ENCODE measurements at places on chromosomes 5 and 9. TPM values are rescaled to one million over a fixed set of nuclear protein-coding genes. Genes with fewer than 3 reads are reported as not detected.

DNA sequence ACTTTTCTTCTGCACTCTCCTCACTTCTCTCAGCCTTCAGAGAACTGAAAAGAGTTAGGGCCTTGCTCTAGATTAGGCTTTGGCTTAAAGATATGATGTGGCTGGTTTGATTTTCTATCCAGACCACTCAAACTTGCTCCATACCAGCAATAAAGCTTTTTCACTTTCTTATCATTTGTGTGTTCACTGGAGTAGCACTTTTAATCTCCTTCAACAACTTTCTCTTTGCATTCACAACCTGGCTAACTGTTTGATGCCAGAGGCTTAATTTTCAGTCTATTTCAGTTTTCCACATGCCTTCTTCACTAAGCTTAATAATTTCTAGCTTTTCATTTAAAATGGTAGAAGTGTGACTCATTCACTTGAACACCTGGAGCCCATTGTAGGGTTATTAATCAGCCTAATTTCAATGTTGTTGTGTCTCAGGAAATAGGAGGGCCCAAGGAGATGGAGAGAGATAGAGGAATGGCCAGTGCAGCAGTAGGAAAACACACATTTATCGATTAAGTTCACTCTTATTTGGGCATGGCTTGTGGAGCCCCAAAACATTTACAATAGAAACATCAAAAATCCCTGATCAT is 5.9 kb downstream of the ATPSCKMT start:
- peak; percentile 30 for DNase-seq
- no peak overlapping the region for H3K4me3 ChIP-seq
- no peaks in the 10 kb centered on the region for H3K36me3 ChIP-seq
- H3K27ac ChIP-seq, result no peak overlapping the region

PCDHB6 gene
- total RNA-seq, result 0.70 TPM

DNA sequence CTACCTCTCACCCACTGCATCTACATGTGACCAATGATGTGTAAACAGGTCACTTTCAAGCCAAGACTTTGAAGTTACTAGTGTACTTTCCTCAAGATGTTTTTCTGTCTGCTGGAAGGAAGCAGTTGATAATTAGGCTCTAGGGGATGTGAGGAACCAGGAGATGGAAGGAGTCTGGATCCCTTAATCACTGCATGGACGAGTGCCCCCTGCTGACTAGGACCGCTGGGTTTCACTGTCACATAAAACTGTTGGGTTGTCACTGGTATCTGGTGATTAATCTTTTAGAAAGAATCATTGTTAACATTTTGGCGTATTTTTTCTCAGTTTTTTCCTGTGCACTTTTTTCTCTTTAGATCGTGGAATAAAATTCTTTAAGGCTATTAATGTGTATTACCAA is 79.5 kb downstream of the SREK1 start:
- no peak for DNase-seq
- H3K27ac ChIP-seq, result no peak overlapping the region
- H3K4me1 ChIP-seq, result no peaks in the 10 kb centered on the region
- H3K36me3 ChIP-seq, result no peaks in the 10 kb centered on the region
- H3K4me3 ChIP-seq, result no peak overlapping the region

DNA sequence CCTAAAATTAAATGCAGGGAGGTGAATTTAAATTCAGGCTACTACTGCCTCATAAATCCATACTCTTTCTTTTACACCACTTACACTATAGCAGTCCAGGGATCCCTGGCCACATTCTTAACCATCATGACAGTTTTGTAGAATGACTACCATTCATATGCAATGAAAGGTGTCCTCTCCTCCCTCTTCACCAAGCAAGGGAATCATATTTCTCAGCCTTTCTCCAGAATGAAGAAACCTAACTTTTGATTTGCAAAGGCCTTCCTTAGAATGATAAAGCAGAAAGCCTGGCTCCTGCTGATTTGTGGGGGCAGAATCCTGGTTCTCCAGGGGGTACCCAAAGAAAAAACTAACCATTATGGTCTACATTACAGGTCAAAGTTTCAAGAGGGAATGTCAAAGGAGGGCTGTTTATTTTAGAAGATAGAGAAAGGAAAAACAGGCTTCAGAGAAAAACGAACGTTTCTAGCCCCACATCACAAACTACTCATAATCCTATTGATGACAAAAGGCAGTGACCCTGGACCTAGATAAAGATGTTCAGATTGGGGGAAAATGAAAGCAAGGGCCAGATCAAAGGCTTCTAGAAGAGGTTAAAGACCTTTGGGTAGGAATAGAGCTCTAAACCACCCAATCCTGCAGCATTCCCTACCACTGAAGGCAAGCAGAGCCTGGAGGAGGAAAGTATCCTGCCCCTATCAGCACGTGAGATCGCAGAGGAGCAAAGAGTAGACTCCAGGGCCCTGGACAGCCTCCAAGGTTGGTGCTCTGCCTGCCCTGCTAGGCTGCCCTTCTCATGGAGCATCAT is 11.5 kb downstream of the WNT8A start:
- DNase-seq, result no peak
- H3K27ac ChIP-seq, result no peak overlapping the region

DNA sequence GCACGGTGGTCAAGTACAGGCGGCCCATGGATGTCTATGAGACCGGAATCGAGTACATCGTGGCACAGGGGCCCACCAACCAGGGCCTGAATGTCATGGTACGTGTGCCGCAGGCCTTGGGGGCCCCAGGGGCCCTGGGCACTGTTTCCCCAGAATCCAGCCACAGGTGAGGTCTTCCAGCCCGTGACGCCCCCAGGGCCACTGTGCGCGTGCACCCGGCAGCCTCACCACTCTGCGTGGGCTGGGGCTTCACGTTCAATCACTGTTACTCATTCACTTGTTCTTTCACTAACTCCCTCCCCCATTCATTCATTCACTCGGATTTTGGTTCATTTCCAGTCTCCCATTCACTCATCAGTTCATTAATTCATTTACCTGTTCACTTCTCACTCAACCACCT is 12.6 kb downstream of the ADAMTSL2 start:
- no peak for DNase-seq
- H3K27me3 ChIP-seq, result peaks cover 2% of the 10 kb centered on the region
- no peaks in the 10 kb centered on the region for H3K36me3 ChIP-seq
- H3K4me3 ChIP-seq, result no peak overlapping the region
- H3K4me1 ChIP-seq, result no peaks in the 10 kb centered on the region

CD74 gene
- total RNA-seq, result 15.7 TPM

ZNF484 gene
- 10.6 TPM for total RNA-seq

DNA sequence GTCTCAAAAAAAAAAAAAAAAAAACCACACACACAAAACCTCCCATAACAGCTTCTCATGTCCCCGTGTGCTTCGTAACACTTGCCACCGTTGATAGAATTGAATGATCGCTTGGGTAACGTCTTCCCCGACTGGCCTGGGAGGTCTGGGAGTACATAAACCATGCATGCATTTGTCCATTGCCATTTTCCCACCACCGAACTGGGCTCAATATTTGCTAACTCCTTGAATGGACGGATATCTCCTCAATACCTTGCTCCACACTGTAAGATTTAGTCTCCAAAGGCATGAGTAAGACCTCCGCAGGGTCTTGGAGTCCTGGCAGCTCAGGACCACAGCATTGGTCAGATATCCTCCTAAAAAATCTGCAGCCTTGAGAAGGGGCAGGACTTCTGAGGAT is 3.2 kb upstream of the P4HA2 start:
- no peak for DNase-seq
- H3K36me3 ChIP-seq, result no peaks in the 10 kb centered on the region
- H3K27me3 ChIP-seq, result no peaks in the 10 kb centered on the region
- peaks cover 16% of the 10 kb centered on the region for H3K4me1 ChIP-seq
- no peak overlapping the region for H3K4me3 ChIP-seq

GRCh38 chr5:54295651-54296276 is 14.6 kb downstream of the ARL15 start:
- H3K27me3 ChIP-seq, result no peaks in the 10 kb centered on the region
- no peak overlapping the region for H3K4me3 ChIP-seq
- no peaks in the 10 kb centered on the region for H3K4me1 ChIP-seq
- no peak overlapping the region for H3K27ac ChIP-seq

Data from astrocyte (in vitro differentiated cells and primary cell).